ENCODE measurements at places on chromosomes 2 and 18. TPM values are rescaled to one million over a fixed set of nuclear protein-coding genes. Genes with fewer than 3 reads are reported as not detected.

GRCh38 chr2:238038203-238038602, 22.6 kb upstream of the SCLY start:
- H3K27me3 ChIP-seq = no peaks in the 10 kb centered on the region
- no peak overlapping the region for H3K4me3 ChIP-seq
- H3K27ac ChIP-seq = no peak overlapping the region
- no peak for DNase-seq
- H3K4me1 ChIP-seq = no peaks in the 10 kb centered on the region

Gene SCN7A
- 3.2 TPM for polyA plus RNA-seq

DNA sequence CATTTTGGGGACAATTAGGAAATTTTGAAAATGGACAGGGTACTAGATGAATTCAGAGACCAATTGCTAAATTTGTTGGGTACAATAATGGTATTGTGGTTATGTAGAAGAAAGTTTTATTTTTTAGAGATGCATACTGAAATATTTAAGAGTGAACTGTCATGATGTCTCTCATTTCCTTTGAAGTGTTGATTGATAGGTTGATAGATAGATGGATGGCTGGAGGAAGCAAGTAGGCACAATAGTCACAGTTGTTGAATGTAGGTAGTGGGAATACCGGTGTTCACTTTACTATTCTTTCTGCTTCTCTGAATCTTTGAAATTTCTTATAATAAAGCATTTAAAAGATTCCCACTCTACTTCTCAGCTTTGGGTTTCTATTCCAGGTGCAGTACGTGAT, 151.7 kb upstream of the FOSL2 start:
- no peaks in the 10 kb centered on the region for H3K4me1 ChIP-seq
- no peak for DNase-seq
- H3K27me3 ChIP-seq = no peaks in the 10 kb centered on the region

GRCh38 chr2:181516992-181517391, 59.8 kb downstream of the ITGA4 start:
- DNase-seq = no peak
- no peaks in the 10 kb centered on the region for H3K4me1 ChIP-seq
- H3K27me3 ChIP-seq = no peaks in the 10 kb centered on the region
- no peak overlapping the region for H3K27ac ChIP-seq

- DNase-seq = no peak
- no peak overlapping the region for H3K4me3 ChIP-seq
- H3K27me3 ChIP-seq = no peaks in the 10 kb centered on the region
- H3K4me1 ChIP-seq = no peaks in the 10 kb centered on the region
These were observed 11.3 kb downstream of the QPCT start for GRCh38 chr2:37355735-37356134.

GRCh38 chr2:143553261-143553660, 424.0 kb downstream of the ARHGAP15 start:
- no peaks in the 10 kb centered on the region for H3K27me3 ChIP-seq
- H3K4me1 ChIP-seq = no peaks in the 10 kb centered on the region
- no peak overlapping the region for H3K4me3 ChIP-seq
- no peaks in the 10 kb centered on the region for H3K36me3 ChIP-seq
- no peak for DNase-seq

DNA sequence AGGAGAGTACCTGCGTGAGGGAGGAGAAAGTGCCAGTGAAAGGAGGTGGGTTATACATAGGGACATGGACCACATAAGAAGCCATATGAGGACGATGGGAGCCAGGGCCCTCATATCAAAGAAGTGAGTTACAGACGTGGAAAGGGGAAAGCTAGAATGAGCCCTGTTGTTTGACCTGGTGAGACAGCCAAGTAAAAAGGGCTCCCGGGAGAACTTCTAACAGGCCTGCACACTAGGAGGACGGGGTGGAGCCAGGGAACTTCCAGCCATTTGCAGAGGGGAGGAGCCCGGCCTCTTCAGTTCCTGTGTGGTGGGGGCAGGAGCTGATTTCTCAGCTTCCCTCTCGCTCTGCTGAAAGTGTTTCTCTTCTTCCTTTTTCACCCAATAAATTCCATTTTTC, 84.1 kb upstream of the SLC66A3 start:
- H3K27me3 ChIP-seq = no peaks in the 10 kb centered on the region
- DNase-seq = no peak
- H3K36me3 ChIP-seq = no peaks in the 10 kb centered on the region
- H3K4me3 ChIP-seq = no peak overlapping the region
- no peak overlapping the region for H3K27ac ChIP-seq
- no peaks in the 10 kb centered on the region for H3K4me1 ChIP-seq

- H3K27ac ChIP-seq = no peak overlapping the region
- no peaks in the 10 kb centered on the region for H3K4me1 ChIP-seq
- no peaks in the 10 kb centered on the region for H3K27me3 ChIP-seq
- peaks cover 11% of the 10 kb centered on the region for H3K36me3 ChIP-seq
These were observed 28.6 kb upstream of the NFU1 start for GRCh38 chr2:69465513-69466456.

Gene ANKRD30B
- polyA plus RNA-seq = 0.22 TPM

DNA sequence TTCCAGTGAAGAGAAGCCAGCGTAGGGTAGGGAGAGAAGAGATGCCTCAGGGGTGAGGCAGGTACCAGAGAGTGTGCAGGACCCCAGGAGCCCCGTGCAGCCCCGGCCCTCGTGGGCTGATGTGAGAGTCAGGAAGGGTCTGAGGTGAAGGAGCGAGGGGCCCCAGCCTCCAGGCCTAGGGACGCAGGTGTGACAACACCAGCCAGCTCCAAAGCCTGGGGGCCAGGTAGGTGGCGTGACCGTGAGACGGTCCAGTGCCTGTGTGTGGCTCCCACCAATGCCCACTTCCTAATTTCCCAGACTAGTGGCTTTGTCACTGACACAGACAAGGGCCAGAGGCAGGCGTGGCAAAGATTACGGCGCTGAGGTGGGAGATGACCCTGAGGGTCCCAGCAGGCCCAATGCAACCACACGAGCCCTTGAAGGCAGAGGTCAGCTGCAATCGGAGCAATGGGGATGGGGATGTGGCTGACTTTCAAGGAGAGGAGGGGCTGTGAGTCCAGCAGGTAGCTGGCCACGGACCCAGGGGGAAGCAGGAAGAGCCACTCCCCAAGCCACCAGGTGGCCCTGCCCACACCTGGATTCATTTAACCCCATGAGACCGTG, 86.0 kb upstream of the SNTG2 start:
- no peak for DNase-seq
- no peaks in the 10 kb centered on the region for H3K27me3 ChIP-seq
- H3K27ac ChIP-seq = no peak overlapping the region
- no peaks in the 10 kb centered on the region for H3K4me1 ChIP-seq

GRCh38 chr2:154125891-154126290, 254.2 kb downstream of the GALNT13 start:
- no peak for DNase-seq
- H3K27ac ChIP-seq = no peak overlapping the region
- H3K4me1 ChIP-seq = no peaks in the 10 kb centered on the region
- no peaks in the 10 kb centered on the region for H3K36me3 ChIP-seq

Gene NEU4
- polyA plus RNA-seq = 0.65 TPM

Gene ANKRD30BL
- polyA plus RNA-seq = not detected

- no peak for DNase-seq
- H3K4me1 ChIP-seq = no peaks in the 10 kb centered on the region
- H3K27ac ChIP-seq = no peak overlapping the region
- peaks cover 28% of the 10 kb centered on the region for H3K27me3 ChIP-seq
- H3K36me3 ChIP-seq = no peaks in the 10 kb centered on the region
These were observed 148.3 kb downstream of the MEIS1 start for GRCh38 chr2:66582987-66583880.

GRCh38 chr2:6362671-6363450, 502.8 kb downstream of the CMPK2 start:
- no peak overlapping the region for H3K4me3 ChIP-seq
- H3K27me3 ChIP-seq = no peaks in the 10 kb centered on the region
- DNase-seq = no peak
- H3K4me1 ChIP-seq = no peaks in the 10 kb centered on the region
- no peaks in the 10 kb centered on the region for H3K36me3 ChIP-seq
- no peak overlapping the region for H3K27ac ChIP-seq

DNA sequence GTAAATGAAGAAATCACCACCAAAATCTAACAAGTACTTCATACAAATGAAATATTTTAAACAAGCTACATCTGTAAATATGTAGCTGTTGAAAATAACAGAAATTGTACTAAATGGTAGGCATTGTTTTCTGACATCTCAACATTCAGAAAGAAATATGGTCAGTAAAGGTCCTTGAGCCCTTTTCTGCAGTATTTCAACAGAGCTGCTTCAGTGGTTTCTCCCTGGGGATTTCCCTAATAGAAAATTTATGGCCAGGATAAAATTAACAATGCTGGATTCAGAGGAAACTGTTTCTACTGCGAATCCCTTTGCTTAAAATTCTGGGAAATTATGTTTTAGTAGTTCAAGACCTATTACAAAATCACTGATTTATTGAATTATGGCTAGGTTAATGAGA, 256.6 kb downstream of the PIEZO2 start:
- no peak for DNase-seq
- no peaks in the 10 kb centered on the region for H3K36me3 ChIP-seq

- no peak overlapping the region for H3K4me3 ChIP-seq
- no peak for DNase-seq
- peaks cover 2% of the 10 kb centered on the region for H3K4me1 ChIP-seq
- H3K27ac ChIP-seq = peak overlapping the region; percentile 91
These were observed 44.6 kb upstream of the RAPH1 start for GRCh38 chr2:203579730-203580129.

- H3K4me3 ChIP-seq = no peak overlapping the region
- DNase-seq = no peak
- H3K27me3 ChIP-seq = no peaks in the 10 kb centered on the region
- H3K36me3 ChIP-seq = no peaks in the 10 kb centered on the region
- no peaks in the 10 kb centered on the region for H3K4me1 ChIP-seq
These were observed 110.1 kb downstream of the MREG start for GRCh38 chr2:215903203-215903602.

Gene EVA1A
- polyA plus RNA-seq = 8.8 TPM

GRCh38 chr2:224938651-224939182, 103.6 kb downstream of the DOCK10 start:
- no peaks in the 10 kb centered on the region for H3K36me3 ChIP-seq
- no peak overlapping the region for H3K4me3 ChIP-seq
- no peak overlapping the region for H3K27ac ChIP-seq
- no peaks in the 10 kb centered on the region for H3K27me3 ChIP-seq

DNA sequence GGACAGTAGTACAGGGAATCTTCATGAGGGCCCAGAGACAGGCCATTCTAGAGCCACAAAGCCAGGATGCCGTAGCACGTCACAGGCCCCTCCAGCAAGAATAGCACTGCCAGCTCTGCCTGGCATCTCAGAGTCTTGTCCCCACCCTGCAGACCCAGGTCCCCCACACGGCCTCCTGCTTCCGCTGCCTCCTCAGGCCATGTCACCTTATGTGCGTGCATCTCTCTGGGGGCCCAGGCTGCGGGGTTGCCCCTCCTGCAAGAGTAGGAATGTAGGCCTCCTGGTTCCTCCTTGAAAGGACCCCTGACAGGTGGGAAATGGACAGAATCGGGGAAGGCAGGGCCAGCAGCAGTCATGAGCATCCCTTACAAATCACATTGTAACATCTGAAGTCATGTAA, 49.8 kb downstream of the ADI1 start:
- H3K27me3 ChIP-seq = no peaks in the 10 kb centered on the region
- no peaks in the 10 kb centered on the region for H3K4me1 ChIP-seq
- H3K36me3 ChIP-seq = peaks cover 88% of the 10 kb centered on the region
- H3K4me3 ChIP-seq = no peak overlapping the region
- DNase-seq = no peak
- H3K27ac ChIP-seq = no peak overlapping the region

GRCh38 chr18:3323900-3324299, 62.0 kb downstream of the MYL12B start:
- H3K27ac ChIP-seq = no peak overlapping the region
- H3K27me3 ChIP-seq = no peaks in the 10 kb centered on the region

- no peak overlapping the region for H3K27ac ChIP-seq
- H3K4me1 ChIP-seq = peaks cover 9% of the 10 kb centered on the region
- no peak for DNase-seq
- H3K36me3 ChIP-seq = no peaks in the 10 kb centered on the region
- no peak overlapping the region for H3K4me3 ChIP-seq
These were observed 74.0 kb downstream of the IL1R2 start for GRCh38 chr2:102065675-102066252.

Gene IL36B
- polyA plus RNA-seq = not detected

Gene NCKAP5
- 7.0 TPM for polyA plus RNA-seq

Gene TUBA3E
- polyA plus RNA-seq = 2.4 TPM

DNA sequence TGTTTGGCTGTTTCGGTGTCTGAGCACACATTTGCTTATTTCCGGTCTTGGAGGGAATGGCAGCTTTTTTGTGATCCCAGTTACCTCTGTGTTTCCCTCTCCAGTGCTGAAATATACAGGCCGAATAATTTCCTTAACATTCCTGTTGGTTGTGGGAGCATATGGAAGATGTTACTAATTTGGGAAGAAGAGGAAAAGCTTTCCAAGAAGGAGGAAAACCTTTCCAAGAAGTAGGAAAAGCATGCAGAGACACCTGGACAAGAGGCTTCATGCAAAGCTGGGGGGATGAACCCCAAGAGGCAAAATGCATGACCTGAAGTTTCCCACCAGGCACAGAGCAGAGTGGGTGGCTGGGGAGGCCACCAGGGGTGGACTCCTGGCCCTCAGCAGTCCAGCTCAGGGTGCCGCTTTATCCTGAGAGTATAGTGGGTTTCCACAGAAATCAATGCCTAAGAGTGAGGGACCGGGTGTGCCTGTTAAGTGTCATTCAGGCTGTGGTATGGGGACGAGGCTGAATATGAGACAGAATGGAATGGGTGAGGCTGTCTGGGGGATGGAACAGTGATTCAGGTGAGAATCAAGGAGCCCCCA, 25.5 kb upstream of the GNAL start:
- H3K36me3 ChIP-seq = no peaks in the 10 kb centered on the region
- no peak for DNase-seq
- H3K4me1 ChIP-seq = no peaks in the 10 kb centered on the region
- no peak overlapping the region for H3K27ac ChIP-seq

Gene MATN3
- 0.25 TPM for polyA plus RNA-seq

Gene D2HGDH
- polyA plus RNA-seq = 35.1 TPM

- H3K27ac ChIP-seq = no peak overlapping the region
- H3K36me3 ChIP-seq = peaks cover 2% of the 10 kb centered on the region
- H3K4me1 ChIP-seq = no peaks in the 10 kb centered on the region
- H3K27me3 ChIP-seq = no peaks in the 10 kb centered on the region
- DNase-seq = no peak
These were observed 42.7 kb upstream of the RPL31 start for GRCh38 chr2:100959225-100959880.

GRCh38 chr2:33238111-33238510, 238.3 kb upstream of the RASGRP3 start:
- H3K4me3 ChIP-seq = no peak overlapping the region
- H3K27me3 ChIP-seq = no peaks in the 10 kb centered on the region
- H3K27ac ChIP-seq = no peak overlapping the region
- no peaks in the 10 kb centered on the region for H3K4me1 ChIP-seq
- no peaks in the 10 kb centered on the region for H3K36me3 ChIP-seq

- no peak overlapping the region for H3K27ac ChIP-seq
- DNase-seq = no peak
- H3K27me3 ChIP-seq = no peaks in the 10 kb centered on the region
- H3K4me3 ChIP-seq = no peak overlapping the region
These were observed 56.3 kb upstream of the ACMSD start for GRCh38 chr2:134782107-134782506.

- no peaks in the 10 kb centered on the region for H3K36me3 ChIP-seq
- no peaks in the 10 kb centered on the region for H3K4me1 ChIP-seq
- DNase-seq = peak; percentile 8
These were observed 109.8 kb downstream of the FSHR start for GRCh38 chr2:49044350-49045079.

GRCh38 chr2:239519089-239519920, 118.5 kb upstream of the HDAC4 start:
- H3K36me3 ChIP-seq = no peaks in the 10 kb centered on the region
- no peak for DNase-seq
- H3K27ac ChIP-seq = no peak overlapping the region
- H3K4me1 ChIP-seq = no peaks in the 10 kb centered on the region

Gene FAM237A
- not detected for polyA plus RNA-seq
